ENCODE measurements at places on chromosomes 6 and 20. TPM values are rescaled to one million over a fixed set of nuclear protein-coding genes. Genes with fewer than 3 reads are reported as not detected.

The CUL9 gene
- 49.9 TPM for total RNA-seq

DNA sequence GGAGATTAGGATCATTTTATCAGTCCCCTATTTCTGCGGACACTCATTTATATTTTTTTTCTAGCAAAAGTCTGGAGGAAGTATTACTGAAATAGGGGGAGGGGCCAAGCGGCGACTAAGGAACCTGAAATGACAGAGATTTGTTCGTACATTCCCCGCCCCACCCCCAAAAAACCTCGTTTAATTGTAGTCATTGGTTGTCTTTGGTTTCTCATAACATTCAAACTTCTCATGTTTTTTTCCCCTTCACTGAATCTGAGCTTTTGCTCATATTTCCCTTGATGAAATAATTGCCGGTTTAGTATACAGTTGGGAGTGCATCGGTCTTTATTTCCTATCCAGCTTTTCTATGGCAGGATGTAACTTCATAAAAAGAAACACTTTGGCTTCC, 768 bp upstream of the FYN start:
- DNase-seq = peak; percentile 69

The TRIM40 gene
- total RNA-seq = not detected

GRCh38 chr6:44660561-44661220, 273.2 kb downstream of the CDC5L start:
- DNase-seq = no peak

DNA sequence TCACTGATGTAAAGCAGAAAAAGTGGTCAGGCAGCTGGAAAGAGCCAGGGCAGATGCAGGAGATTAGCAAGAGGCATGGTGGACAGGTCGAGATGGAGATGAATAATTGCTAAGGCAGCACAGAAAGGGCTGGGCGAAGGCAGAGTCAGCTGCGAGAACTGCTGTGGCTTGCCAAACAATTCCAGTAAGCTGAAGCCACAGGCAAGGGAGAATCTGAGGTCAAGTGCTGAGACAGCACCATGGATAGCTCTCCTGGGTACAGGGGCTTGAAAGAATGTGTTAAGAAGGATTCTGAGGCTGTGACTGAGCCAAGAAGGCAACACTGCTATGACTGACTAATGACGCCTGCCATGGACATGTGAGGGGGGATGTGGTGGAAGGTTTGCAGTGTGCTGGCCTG, 220.8 kb upstream of the FOXA2 start:
- no peak for DNase-seq

DNA sequence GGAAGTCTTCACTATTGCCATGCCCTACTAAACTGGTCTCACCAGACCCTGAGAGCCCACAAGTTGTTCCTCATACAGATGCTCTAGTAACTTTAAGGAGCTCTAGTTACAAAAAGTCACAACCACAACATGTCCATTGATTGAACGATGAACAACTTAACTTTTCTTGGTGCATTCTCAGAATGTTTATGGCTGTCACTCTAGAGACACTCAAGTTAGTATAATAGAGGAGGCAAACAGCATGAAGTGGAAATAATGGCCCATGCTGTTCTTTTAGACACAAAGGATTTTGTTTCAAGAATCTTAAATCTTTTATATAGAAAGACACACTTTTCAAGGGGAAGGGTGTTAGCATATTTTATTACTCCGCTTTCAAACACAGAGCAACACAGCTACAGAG, 934.4 kb downstream of the HACE1 start:
- DNase-seq = no peak

DNA sequence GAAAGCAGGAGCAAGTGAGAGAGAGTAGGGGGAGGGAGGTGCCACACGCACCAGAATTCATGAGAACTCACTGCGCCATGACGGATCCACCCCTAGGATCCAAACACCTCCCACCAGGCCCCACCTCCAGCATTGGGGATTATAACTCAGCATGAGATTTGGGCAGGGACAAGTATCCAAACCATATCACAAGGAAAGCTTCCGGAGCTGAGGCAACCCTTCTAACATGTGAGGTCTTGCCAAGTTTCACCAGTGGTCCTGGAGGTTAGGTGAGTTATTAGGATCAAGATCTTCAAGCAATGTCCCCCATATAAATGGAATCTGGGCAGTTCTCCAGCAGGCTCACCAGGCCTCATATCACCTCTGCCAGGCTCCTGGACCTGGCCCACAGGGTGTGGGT, 308.4 kb downstream of the NRN1 start:
- DNase-seq = no peak

GRCh38 chr20:39698752-39699151, 736.6 kb downstream of the DHX35 start:
- DNase-seq = no peak

DNA sequence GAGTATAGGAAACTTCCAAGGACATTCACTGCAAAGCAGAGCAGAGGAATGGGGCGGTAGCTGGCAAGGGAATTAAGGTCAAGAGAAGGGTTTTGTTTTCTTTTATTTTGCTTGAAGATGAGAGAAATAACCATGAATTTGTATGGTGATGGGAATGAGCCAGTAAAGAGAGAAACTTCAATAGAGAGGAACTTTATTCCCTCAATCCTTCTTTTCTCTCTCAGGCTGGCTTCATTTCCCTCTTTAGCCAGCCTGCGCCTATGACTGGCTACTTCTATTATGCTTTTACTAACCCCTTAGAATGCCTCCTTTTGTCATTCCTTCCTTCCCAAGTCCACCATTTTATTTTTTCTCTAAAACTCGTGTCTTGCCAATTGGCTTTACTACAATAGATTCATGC, 101.4 kb upstream of the CEP85L start:
- DNase-seq = no peak

- DNase-seq = no peak
These were observed 293.8 kb downstream of the FRK start for GRCh38 chr6:115766745-115767462.
